ENCODE measurements at places on chromosomes 12 and 14.

DNA sequence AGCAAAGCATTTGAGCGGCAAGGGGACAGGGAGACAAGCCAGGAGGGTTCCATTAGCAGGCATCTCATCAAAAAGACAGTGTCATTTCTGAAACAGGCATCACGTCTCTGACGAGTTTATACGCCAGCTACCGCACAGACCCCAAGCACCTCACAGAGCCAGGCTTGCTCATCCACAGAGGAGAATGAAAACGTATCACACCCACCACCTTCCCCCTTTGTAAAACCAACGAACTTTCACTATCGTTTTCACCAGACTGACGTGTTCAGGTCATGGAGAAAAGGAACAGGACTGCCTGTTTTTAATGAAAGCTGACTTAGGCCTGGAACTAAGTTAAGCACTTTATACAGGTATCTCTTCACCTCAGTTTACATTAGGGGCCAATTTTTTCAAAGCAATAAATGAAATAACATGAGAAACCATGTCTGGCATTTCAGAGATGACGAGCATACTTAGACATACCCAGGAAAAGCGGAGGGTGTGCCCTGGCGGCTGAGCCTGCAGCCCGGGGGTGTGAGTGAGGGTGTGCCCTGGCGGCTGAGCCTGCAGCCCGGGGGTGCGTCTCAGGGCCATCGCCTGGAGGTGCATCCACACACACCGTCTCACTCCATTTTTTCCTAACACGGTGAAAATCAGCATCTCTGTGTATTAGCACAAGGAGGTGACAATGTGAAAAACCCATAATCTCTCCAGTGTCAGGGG is 41.9 kb downstream of the STX2 start:
- peak; percentile 63 for DNase-seq

DNA sequence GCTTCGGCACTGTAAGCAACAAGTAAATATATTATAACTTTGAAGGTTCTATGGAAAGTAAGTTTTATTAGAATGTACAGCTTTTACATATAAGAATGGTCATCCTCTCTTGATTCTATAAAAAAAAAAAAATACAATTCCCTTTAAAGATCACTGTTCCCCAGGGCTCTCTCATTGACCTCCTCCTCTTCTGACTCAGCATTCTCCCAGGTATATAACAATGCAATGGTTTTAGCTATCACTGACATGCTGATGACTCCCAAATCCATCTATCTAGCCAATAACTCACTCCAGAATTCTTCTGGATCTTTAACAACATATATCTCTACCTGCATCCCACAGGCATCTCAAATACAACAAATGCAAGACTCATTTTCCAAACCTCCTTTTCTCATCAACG is 62.7 kb downstream of the EEA1 start:
- DNase-seq: no peak

- DNase-seq: no peak
These were observed 24.0 kb downstream of the BTBD7 start for GRCh38 chr14:93308686-93309345.

DNA sequence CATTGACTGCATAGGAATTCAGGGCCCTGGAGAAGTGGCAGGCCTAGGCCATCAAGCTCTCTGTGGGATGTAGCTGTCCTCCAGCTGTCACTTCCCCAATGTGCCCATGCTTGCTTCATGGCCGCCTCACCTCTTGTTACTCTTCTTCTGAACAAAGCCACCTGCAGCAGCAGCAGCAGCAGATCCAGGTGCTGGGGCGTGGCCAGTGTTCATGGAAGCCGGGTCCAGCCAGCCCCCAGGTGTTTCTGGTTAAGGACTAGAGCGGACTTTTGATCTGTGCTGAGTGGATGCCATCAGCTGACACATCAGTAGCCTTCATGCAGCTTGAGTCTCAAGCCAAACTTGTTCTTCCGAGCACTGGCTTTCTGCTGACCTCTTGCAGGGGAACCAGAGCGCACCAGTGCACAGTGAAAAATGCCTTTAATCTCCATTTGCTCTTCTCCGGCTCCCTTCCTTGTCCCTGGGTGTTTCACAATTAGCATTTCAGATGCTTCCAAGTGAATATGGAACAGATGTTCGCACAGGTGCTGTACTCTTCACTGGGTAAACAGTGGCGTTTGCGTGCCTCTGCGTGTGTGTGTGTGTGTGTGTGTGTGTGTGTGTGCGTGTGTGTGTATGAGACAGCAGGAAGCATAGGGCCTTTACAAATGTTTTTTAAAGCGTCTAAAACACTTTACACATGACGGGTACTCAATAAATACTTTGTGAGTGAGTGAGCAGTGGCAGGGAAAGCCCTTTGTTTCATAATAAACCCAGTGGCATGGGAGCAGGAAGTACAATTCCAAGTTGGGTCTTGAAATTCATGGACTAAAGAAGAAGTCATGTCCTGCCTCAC is 20.1 kb downstream of the TPCN1 start:
- DNase-seq: no peak

GRCh38 chr12:28512406-28512805 is 322.1 kb downstream of the CCDC91 start:
- no peak for DNase-seq

- DNase-seq: no peak
These were observed 17.1 kb upstream of the OR4K17 start for GRCh38 chr14:20093442-20093841.

- DNase-seq: no peak
These were observed 19.3 kb downstream of the CPNE8 start for GRCh38 chr12:38886064-38886463.

DNA sequence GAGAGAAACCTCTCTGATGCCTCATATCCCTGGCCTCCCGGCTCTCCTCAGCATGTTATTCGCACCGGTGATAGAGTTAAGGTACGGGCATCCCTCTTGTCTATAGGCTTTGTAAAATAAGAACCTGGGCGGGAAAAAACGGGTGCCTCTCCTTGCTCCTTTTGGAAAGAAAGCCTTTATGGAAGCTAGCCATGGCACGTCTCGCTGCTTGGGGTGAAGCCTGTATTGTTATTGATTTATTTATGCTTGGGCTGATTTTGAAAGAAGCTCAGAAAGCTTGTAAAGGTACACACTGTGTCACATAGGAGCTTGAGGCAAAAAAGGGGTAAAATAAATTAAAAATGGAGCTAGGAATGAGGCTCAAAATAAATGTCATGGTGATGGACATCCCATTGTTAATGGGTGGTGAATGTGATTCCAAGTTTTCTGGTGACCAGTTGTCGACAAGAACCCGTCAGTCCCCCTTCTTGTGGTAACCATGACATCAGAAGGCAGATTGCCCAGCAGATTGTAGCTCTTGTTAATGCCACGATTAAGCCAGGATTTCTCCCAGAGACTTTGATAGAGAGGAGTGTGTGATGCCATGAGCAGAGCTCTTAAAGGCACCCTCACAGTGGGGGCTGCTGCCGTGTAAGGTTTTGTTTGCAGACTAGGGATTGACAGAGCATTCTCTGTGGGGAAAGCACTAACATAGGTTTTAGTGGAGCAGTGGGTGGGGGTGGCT is 50.4 kb upstream of the ASPG start:
- no peak for DNase-seq

- no peak for DNase-seq
These were observed 422.7 kb upstream of the SYT1 start for GRCh38 chr12:78441737-78442453.

- no peak for DNase-seq
These were observed 24.8 kb upstream of the EML1 start for GRCh38 chr14:99768381-99768780.

GRCh38 chr12:11577658-11578260 is 71.7 kb upstream of the ETV6 start:
- no peak for DNase-seq

- DNase-seq: no peak
These were observed 31.1 kb downstream of the GPHN start for GRCh38 chr14:66539034-66539433.

GRCh38 chr12:27366621-27367020 is 34.0 kb downstream of the BMAL2 start:
- no peak for DNase-seq

DNA sequence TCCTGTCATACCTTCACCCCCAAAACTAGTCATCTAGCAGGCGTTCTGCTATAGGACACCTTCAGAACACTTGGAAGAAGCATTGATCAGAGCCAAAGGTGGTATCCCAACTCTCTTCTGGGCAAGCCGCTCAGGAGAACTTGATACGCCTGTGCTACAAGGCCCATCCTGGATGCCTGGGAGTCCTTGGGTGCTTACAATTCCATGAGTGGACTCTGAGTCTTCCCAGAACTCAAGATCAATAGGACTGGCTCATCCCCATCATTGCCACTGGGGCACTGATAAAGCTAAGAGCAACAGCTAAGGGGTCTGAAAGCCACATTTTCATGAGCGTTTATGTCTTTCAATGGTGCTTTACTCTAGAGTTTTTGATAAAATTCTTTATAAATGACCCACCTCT is 1.9 kb downstream of the SPTB start:
- DNase-seq: no peak

GRCh38 chr12:130878193-130879185 is 6.6 kb downstream of the RAN start:
- DNase-seq: no peak

GRCh38 chr12:104490186-104490585 is 33.4 kb downstream of the CHST11 start:
- no peak for DNase-seq

GRCh38 chr12:131456301-131457027 is 254.4 kb upstream of the SFSWAP start:
- DNase-seq: no peak

DNA sequence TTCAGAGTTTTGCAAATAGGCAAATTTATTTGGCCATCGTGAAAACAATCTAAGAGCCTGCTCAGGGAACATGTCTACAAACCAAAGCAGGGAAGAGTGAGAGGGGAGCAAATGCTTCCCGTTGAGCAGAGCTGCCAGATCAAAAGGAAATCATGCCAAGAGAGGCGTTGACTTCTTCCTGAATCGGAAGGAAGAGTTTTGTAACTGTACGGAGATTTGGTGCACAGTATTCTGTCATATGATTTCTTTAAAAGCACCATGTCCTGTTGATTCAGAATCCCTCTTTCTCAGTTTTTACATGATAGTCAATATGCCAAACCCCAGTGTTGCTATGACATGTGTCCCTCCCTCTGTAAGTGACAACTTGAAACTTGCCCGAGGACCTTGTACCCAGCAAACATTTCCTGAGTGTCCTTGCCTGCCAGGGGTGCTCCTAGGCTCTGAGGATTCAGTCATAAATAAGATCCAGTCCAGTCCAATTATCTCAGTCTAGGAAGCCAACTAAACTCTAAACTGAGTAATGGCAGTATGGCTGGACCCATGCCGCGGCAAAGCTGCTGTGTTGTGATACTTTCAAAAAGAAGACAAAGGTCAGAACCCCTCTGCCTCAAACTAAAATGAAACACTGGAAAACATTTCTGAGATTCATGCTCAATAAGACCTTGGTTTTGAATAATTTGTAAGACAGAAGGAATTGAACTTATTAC is 300.1 kb upstream of the FKBP4 start:
- DNase-seq: no peak

- no peak for DNase-seq
These were observed 4.2 kb downstream of the RFX4 start for GRCh38 chr12:106586803-106587684.

DNA sequence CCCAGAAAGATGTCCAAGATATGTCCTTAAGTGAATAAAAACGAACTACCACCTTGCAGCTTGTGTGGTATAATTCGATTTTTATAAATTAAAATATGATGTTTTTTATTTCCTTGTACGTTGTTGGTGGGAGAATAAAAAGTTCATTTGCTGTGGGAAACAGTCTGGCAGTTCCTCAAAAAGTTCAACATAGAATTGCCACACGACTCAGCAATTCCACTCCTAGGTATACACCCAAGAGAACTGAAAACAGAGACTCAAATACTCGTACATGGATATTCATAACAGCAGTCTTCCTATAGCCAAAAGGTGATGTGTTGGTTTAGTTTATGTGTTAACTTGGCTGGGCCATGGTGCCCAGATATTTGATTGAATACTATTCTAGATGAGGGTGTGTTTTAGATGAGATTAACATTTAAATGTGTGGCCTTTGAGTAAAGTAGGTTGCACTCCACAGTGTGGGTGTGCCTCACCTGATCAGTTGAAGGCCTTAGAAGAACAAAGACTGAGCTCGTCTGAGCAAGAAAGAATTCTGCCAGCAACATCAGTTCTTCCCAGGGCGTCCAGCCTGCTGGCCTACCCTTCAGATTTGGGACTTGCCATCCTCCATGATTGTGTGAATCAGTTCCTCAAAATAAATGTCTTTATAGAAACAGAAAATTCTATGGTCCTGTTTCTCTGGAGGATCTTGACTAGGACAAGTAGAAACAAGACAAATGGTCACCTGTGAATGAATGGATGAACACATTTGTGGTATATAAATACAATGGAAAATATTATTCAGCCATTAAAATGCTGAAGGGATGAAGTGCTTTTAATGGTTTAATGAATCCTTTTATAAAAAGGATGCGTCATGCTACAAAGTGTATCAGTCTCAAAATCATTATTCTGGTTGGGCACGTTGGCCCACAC is 5.1 kb upstream of the DENR start:
- DNase-seq: no peak

GRCh38 chr12:15494329-15495046 is 172.2 kb downstream of the PTPRO start:
- DNase-seq: peak; percentile 27

- DNase-seq: no peak
These were observed 19.1 kb downstream of the HRK start for GRCh38 chr12:116862167-116862566.

DNA sequence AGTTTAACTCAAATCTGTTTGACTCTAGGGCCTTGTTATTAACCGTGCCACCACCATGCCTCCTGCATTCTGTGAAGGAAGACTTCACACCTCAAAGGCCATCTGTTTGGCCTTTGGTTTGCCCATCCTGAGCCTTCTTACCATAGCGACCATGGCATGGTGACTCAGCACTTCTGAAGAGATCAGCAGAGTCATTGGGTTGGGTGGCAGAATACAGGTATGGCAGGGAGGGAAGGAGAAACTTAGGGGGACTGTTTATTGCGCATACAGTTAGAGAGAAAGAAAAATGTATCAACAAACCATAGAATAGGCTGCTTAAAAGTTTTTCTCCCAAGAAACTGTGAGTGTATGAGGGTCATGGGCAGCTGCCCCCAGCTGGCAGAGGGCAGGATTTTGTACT is 49.2 kb downstream of the DAD1 start:
- no peak for DNase-seq

DNA sequence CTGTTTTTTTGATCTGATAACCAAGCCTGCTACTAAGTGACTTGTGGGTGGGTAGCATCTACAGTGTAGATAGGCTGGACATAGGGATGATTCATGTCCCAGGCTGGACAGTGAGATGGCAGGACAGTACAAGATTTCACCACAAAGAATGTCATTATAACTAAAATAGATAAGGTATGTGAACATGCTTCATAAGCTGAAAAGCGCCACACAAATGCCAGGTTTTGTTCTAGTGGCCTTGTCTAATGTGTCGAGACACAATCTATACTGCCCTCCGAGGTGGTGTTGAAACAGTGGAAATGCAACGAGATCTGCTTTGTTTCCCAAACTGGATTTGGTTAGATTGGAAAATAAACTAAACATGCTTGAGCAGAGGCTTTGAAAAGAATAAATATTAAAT is 4.4 kb downstream of the LGALS3 start:
- no peak for DNase-seq

GRCh38 chr14:46048127-46048526 is 603.5 kb downstream of the RPL10L start:
- peak; percentile 2 for DNase-seq

All from GM20000 (cell line).